ENCODE measurements at places on chromosomes 5 and 9. TPM values are rescaled to one million over a fixed set of nuclear protein-coding genes. Genes with fewer than 3 reads are reported as not detected.

DNA sequence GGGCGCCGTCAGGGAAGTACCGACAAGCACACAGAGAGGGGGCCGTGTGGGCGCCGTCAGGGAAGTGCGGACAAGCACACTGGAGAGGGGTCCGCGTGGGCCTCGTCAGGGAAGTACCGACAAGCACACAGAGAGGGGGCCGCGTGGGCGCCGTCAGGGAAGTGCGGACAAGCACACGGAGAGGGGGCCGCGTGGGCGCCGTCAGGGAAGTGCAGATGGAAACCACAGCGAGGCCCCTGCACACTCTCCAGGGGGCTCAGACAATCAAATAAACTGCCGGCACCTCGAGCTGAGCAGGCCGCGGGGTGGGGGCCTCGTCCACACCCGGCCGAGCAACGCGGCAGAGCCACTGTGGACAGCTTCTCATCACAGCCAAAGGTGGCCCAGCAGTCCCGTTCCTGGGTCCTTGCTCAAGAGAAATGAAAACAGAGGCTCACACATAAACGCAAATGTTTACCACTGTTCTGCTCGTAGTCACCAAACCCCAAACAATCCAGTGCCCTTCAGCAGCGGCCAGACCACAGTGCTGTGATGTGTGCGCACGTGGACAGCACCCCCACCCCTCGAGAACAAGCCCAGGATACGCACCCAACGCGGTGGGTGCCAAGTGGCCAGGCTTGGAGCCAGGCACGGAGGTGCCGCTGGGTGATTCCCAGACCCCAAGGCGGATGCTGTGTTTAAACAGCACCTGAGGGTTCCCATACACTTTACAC lies 24.7 kb downstream of the TPPP start:
- DNase-seq: no peak

PLAC8L1 gene
- total RNA-seq: 0.50 TPM

DNA sequence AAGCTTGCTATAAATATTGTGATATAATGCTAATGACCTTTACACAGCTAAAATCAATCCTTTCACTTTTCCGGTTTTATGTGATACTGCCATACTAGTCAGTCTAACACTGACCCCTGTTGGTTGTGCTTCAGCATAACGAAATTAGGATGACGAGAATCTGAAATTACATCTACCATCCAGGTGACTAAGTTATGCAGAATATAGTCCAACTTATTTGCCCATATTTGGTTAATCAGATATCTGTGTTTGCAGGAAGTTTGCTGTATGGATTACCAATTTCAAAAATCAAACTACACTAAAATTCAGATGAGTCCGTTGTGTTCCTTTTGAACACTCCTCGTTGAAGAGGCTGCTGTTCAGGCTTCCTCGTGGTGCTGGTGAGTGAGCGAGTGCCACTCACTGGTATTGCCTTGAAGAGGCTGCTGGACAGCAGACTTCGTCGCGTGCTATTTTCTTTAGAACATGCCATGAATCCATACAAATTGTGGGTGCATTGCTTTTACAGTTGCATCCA lies 32.5 kb downstream of the TENT4A start:
- no peak for DNase-seq

PTGES gene
- total RNA-seq: not detected

TMEFF1 gene
- total RNA-seq: 0.49 TPM

EIF4EBP3 gene
- total RNA-seq: 9.0 TPM

GRCh38 chr5:139277171-139277570 lies 16.4 kb upstream of the MATR3 start:
- no peak for DNase-seq

GRCh38 chr5:113103330-113103729 lies 126.7 kb downstream of the DCP2 start:
- no peak for DNase-seq

DNA sequence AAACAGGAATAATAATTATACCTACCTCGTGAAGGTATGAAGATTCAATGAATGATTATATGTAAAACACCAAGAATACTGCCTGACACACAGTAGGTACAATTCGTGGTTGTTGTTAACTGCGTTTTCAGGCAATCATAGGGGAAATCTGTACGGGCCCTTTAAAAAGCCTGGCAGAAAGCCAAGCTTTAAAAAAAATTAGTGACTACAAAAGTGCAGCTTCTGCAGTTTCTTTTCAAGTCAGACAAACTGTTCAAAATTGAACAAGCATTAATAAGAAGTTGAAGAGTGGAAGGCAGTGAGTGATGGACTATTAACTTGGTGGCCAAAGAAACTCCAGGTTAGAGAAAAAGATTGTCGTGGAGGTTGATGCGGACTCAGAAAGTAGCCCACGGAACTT lies 85.9 kb upstream of the TRIO start:
- DNase-seq: no peak

MEIKIN gene
- not detected for total RNA-seq

Data from activated CD8-positive, alpha-beta memory T cell treated with anti-CD3 and anti-CD28 coated beads, Interleukin-2, amount 10 ng/mL, durations not matched to agents 7 days and 5 days (primary cell).